ENCODE measurements at places on chromosomes 6 and 20.

GRCh38 chr6:137873273-137873762 is 6.3 kb downstream of the TNFAIP3 start:
- DNase-seq = peak; percentile 88

GRCh38 chr20:834151-834746 is 734 bp downstream of the FAM110A start:
- DNase-seq = peak; percentile 20

GRCh38 chr6:28789553-28790083 is 134.2 kb downstream of the TRIM27 start:
- peak; percentile 49 for DNase-seq

GRCh38 chr6:38143191-38144150 is 323.9 kb downstream of the ZFAND3 start:
- no peak for DNase-seq

DNA sequence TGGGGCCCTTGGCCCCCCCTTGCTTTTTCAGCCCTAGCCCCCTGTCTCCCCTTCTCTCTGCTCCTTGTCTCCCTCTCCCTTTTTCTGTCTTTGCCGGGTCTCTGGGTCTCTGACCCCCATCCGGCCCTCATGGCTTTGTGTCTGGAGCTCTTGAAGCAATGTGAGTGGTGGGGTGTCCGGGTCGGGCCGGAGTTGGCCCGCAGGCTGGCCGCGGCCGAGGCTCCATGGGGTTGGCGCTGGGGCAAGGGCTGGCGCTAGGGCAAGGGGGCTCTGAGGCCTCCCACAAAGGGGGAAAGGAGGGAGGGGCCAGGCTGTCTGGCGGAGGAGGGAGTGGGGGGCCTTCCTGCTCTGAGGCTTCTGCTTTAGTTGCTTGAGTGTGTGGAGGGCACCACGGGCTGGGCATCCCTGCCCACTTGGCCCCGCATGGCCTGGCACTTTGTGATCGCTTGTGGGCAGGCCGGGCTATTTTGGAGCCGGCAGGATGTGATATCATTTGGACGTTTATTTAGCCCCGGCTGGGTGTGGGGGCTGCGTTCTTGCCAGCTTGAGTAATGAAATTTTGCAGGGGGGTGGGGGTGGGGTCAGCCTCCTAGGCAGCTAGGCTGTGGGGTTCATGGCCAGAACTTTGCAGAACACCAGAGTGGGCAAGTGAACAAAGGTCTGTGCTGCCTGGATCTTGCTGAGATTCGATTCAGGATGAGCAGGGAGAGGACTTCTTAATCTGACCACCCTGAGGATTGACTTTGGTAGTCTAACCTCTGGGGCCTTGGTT is 78.7 kb upstream of the MYL9 start:
- DNase-seq = peak; percentile 70

DNA sequence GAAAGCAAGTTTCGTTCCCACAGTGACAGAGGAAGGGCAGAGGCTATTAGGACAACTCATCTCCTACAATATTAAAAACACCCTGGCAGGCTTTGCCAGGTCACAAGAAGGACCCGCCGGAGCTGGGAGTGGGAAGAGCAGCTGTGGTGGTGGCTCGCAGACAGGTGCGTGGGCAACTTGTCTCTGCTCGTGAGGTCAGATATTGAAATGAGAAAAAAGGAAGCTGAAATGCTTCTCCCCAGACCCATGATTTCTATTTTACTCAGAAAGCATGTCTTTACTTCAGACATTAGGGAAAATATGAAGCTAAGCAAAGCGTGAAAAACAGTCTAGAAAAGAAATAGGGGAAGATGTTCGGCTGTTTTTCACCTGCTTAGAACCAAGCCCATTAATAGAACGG is 166.3 kb upstream of the EEF1E1 start:
- DNase-seq = no peak

DNA sequence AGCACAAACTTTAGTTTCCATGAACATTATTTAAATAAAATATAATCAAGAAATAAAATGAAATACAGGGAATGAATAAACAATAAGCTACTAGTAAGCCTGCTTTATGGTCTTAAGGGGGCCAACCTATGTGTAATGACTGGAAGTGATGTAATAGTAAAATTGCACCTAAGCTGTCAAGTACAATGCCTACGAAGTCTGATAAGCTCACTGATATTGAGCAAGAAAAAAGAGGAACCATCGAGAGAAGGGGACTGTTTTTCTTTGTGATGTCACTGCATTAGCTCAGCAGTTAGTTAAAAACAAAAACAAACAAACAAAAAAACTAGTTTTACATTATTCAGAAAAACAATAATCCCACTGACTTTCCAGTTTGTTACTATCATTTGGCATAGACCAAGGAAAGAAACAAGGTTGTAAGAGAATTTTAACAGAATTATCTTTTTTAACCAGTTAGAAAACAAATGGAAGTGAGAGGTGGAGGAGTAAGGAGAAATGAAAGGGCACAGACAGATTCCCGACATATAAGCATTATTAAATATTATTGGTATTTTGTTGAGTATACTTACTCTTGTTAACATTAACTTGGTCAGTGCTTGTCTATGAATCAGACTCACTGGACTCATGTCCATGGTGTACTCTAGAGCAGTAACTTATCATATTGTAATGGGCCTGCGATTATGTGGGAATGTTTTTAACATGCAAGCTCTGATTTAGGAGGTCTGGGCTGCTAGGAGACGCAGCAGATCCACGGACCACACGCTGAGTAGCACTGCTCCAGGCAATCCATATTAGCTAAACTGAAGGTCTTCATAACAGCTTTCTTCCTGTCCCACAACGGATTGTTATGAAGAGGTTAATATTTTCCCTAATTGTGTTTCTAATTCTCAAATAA is 99.6 kb upstream of the HMGCLL1 start:
- no peak for DNase-seq

- DNase-seq = peak; percentile 79
These were observed 49.3 kb downstream of the RIN2 start for GRCh38 chr20:19807191-19807945.

GRCh38 chr6:21099338-21100314 is 493.9 kb upstream of the SOX4 start:
- DNase-seq = no peak

GRCh38 chr20:24316731-24317130 is 152.7 kb upstream of the SYNDIG1 start:
- DNase-seq = no peak

- no peak for DNase-seq
These were observed 236.6 kb upstream of the RNF24 start for GRCh38 chr20:4252005-4252404.

- DNase-seq = no peak
These were observed 215.5 kb upstream of the SNX9 start for GRCh38 chr6:157607317-157608109.

DNA sequence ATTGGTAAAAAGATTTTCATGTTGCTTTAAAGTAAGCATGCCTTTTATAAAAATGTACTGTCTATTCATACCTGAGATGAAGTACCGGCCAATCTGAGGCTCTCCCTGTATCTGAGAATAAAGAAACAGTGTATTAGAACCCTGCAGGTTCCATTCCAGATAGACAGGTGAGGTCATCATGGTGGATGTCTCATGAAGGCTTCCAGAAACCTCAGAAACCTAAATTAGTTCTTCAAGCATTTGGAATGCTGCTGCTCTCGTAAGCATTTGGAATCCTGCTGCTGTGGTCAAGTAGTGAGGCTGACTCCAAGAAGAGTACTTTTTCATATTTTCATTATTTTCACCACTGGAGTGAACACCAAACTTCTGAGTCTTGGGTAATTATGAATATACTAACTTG is 642.3 kb downstream of the MAFB start:
- DNase-seq = no peak

- DNase-seq = no peak
These were observed 98.1 kb downstream of the PREP start for GRCh38 chr6:105304825-105305224.

GRCh38 chr6:144331491-144331969 is 46.4 kb downstream of the UTRN start:
- no peak for DNase-seq

- no peak for DNase-seq
These were observed 174.7 kb downstream of the BACH2 start for GRCh38 chr6:90121982-90122381.

DNA sequence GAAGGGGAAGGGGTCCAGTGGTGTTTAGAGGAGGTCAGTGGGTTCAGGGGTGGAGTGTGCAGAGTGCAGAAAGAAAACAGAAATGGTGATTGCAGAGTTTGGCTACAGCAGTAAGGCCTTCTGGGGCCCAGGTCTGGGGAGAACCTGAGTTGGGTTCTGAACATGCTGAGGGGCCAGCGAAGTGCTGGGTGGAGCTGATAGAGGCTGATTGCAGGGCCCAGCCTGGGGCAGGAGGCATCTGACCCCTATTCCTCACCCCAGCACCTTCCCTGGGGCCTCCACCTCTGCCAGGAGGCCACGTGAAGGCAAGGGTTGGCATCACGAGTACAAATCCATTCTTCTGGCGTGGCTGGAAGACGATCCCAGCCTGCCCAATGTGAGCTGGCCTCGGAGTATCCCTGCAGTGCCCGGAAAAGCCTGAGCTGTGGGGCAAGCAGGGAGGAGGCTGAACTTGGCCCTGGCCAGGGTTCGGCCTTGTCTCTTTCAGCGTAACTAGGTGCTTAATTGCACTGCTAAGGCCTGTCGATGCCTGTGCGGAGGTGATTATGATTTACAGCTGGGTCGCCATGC is 35.3 kb downstream of the VSTM2L start:
- DNase-seq = no peak

- no peak for DNase-seq
These were observed 24.9 kb downstream of the BPIFB4 start for GRCh38 chr20:33104336-33104735.

DNA sequence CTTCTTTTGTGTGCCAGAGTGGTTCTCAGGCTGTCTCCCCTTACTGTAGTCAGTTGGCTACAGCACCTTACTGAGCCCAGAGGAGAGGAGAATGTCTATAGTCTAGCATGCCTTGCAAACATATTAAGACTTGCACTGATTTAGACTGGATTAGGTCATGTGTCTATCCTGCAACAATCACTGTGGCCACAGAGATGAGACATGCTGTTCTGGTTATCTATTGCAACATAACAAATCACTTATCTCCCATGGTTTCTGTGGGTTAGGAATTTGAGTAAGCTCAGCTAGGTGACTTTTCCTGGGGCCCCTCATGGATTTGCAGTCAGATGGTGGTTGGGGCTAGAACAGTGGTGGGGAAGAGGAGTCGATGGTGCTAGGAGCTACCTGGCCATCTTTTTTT is 261.3 kb downstream of the SOD2 start:
- no peak for DNase-seq

DNA sequence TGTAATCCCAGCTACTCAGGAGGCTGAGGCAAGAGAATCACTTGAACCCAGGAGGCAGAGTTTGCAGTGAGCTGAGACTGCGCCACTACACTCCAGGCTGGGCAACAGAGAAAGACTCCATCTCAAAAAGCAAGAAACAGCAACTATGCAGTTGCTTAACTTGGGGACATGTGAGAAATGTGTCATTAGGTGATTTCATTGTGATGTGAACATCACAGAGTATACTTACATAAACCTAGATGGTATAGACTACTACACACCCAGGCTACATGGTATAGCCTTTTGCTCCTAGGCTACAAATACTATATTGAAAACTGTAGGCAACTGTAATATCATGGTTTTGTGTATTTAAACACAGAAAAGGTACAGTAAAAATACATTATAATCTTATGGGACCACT is 3.3 kb upstream of the COQ3 start:
- no peak for DNase-seq

DNA sequence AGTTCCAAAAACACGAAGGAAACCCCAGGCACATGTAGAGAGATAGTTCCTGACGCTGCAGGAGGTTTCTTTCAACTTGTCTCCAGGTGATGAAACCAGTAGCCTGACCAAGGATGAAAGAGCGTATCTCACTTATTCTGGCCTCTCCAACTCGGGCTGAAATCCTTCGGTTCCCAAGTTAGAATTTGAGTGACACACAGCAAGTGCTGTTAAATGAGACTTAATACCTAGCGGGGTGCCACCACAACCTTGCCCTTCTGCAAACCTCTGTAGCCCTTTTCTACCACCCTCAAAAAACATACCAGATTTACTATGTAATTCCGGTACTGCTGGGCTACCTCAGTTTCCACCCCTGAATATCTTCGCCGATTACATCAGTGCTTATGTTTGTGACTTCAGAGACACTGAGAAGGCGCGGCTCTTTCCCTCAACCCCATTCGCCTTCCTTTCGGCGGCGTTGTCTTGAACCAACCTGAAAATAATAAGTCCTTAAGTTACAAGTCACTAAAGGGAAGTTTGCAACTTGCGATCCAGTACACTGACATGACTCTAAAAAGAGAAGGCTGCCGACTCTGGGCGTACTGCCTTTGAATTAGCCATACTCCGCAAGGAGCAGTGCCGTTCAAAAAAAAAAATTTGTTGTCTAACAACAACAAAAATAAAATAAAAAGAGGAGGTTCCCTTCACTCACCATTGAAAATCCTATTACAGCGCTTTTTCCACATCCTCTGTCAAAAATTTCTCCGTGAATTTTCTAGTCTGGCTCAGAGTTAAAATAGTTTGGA is 194.9 kb upstream of the ZNF184 start:
- DNase-seq = no peak
